HT1080 (cell line): ENCODE measurements at places on chromosomes 5 and 9. TPM values are rescaled to one million over a fixed set of nuclear protein-coding genes. Genes with fewer than 3 reads are reported as not detected.

Gene BARX1
- not detected in 2 replicates for total RNA-seq

Gene RGP1
- 15.8 and 22.1 TPM in 2 replicates for total RNA-seq

Gene PCDHB7
- total RNA-seq, result 0.05 TPM in 1 of 2 replicates, not detected in the other

Gene ZNG1E
- total RNA-seq, result 24.2 and 28.6 TPM in 2 replicates

Gene NEURL1B
- 0.10 and 0.55 TPM in 2 replicates for total RNA-seq

Gene DBH
- total RNA-seq, result not detected in 2 replicates

Gene BTNL8
- 0.18 TPM in 1 of 2 replicates, not detected in the other for total RNA-seq

Gene MTMR12
- 15.7 and 16.0 TPM in 2 replicates for total RNA-seq

Gene TMEFF1
- 0.61 and 1.2 TPM in 2 replicates for total RNA-seq

Gene PCDHB9
- total RNA-seq, result 0.40 TPM in 1 of 2 replicates, not detected in the other

Gene FBXW11
- 57.9 and 77.2 TPM in 2 replicates for total RNA-seq

Gene CCDC183
- not detected in 2 replicates for total RNA-seq

Gene C9orf152
- not detected in 2 replicates for total RNA-seq

Gene EGFLAM
- 0.13 TPM in 1 of 2 replicates, not detected in the other for total RNA-seq

Gene FBXL7
- total RNA-seq, result 1.4 and 2.5 TPM in 2 replicates

Gene PRR7
- 34.3 and 43.4 TPM in 2 replicates for total RNA-seq

Gene GFPT2
- total RNA-seq, result 105 and 112 TPM in 2 replicates

Gene FOXD4L6
- total RNA-seq, result 0.13 TPM in 1 of 2 replicates, not detected in the other

Gene DMRT3
- total RNA-seq, result not detected in 2 replicates

Gene LCN2
- total RNA-seq, result not detected in 2 replicates

Gene SPATA31D4
- total RNA-seq, result not detected in 2 replicates

Gene PCDHGA5
- total RNA-seq, result 0.07 and 0.21 TPM in 2 replicates

Gene TLX3
- total RNA-seq, result not detected in 2 replicates

Gene NFIB
- 8.8 and 10.9 TPM in 2 replicates for total RNA-seq

Gene RASEF
- 0.14 and 0.73 TPM in 2 replicates for total RNA-seq

Gene TMEM215
- total RNA-seq, result not detected in 2 replicates

Gene STPG3
- total RNA-seq, result not detected in 2 replicates

Gene SLC22A4
- total RNA-seq, result 2.1 and 3.4 TPM in 2 replicates

Gene KCNMB1
- total RNA-seq, result not detected in 2 replicates

Gene FKTN
- 10.4 and 10.5 TPM in 2 replicates for total RNA-seq

Gene NTRK2
- total RNA-seq, result not detected in 2 replicates

Gene KCNV2
- not detected in 2 replicates for total RNA-seq

Gene RFX3
- total RNA-seq, result 1.4 and 1.5 TPM in 2 replicates

Gene NR6A1
- 1.1 and 2.0 TPM in 2 replicates for total RNA-seq

Gene LRRC19
- not detected in 2 replicates for total RNA-seq

Gene ANKRD18A
- not detected in 2 replicates for total RNA-seq

Gene DIPK1B
- 2.4 and 4.5 TPM in 2 replicates for total RNA-seq

Gene HMCN2
- total RNA-seq, result 0.23 and 0.48 TPM in 2 replicates

Gene SEMA5A
- total RNA-seq, result 1.8 and 2.7 TPM in 2 replicates

Gene MRPL50
- total RNA-seq, result 23.0 and 25.2 TPM in 2 replicates

Gene TAF11L3
- not detected in 2 replicates for total RNA-seq
